ENCODE measurements at places on chromosomes 6 and 20.

- no peak overlapping the region for H3K27ac ChIP-seq
- peaks cover 6% of the 10 kb centered on the region for H3K4me1 ChIP-seq
Measured at GRCh38 chr20:53900380-53900999, 169.9 kb downstream of the BCAS1 start.

GRCh38 chr20:44572551-44573500, 9.6 kb upstream of the PKIG start:
- peaks cover 30% of the 10 kb centered on the region for H3K4me1 ChIP-seq
- H3K27ac ChIP-seq = peak overlapping the region; percentile 47
- no peak overlapping the region for H3K4me3 ChIP-seq
- no peak for DNase-seq

GRCh38 chr6:87827346-87827745, 125.3 kb upstream of the AKIRIN2 start:
- H3K4me3 ChIP-seq = no peak overlapping the region
- no peaks in the 10 kb centered on the region for H3K4me1 ChIP-seq

- H3K4me3 ChIP-seq = no peak overlapping the region
- H3K4me1 ChIP-seq = no peaks in the 10 kb centered on the region
- no peak for DNase-seq
- H3K27me3 ChIP-seq = no peaks in the 10 kb centered on the region
Measured at GRCh38 chr20:48962976-48963771, 41.7 kb downstream of the ARFGEF2 start.

GRCh38 chr20:49856904-49857303, 44.3 kb downstream of the SLC9A8 start:
- no peak for DNase-seq
- H3K27me3 ChIP-seq = no peaks in the 10 kb centered on the region
- peaks cover 19% of the 10 kb centered on the region for H3K4me1 ChIP-seq
- no peak overlapping the region for H3K4me3 ChIP-seq
- no peaks in the 10 kb centered on the region for H3K36me3 ChIP-seq

GRCh38 chr6:3252369-3252768, 6.4 kb upstream of the PSMG4 start:
- no peaks in the 10 kb centered on the region for H3K4me1 ChIP-seq
- H3K4me3 ChIP-seq = no peak overlapping the region
- no peak for DNase-seq
- H3K36me3 ChIP-seq = no peaks in the 10 kb centered on the region

DNA sequence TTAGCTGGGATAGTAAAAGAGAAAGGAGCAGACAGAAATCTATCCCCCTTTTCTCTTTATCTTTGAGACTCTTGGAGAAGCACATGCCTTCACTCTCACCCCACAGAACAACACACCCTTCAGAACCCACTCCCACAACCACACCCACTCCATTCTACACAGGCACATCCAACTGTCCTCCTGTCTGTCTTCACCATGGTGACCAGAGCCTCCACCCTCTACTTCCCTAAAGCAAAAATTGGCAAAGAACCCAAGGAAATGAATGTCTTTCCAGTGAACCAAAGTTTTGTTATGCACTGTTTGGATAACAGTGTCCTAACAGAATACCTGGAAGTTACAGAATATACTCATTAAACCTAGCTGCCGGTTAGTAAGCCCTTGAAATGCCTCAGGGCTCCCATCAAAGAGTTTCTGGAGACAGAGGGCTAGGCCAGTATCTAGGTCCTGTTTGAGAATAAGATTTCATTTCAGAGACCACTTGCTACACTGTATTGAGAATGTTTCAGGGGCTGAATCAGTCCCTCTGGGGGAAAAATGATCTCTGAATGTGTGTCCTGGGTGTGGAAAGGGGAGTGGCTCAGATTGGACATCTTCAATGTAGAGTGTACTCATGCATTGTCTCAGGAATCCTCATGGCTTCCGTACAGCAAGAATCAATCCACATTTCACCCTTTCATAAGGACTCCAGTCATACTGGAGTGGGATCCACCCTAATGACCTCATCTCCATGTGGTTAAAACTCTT, 101.1 kb downstream of the LY86 start:
- no peak overlapping the region for H3K4me3 ChIP-seq

- H3K27ac ChIP-seq = no peak overlapping the region
- H3K4me1 ChIP-seq = no peaks in the 10 kb centered on the region
- no peaks in the 10 kb centered on the region for H3K36me3 ChIP-seq
- no peak overlapping the region for H3K4me3 ChIP-seq
- no peaks in the 10 kb centered on the region for H3K27me3 ChIP-seq
- no peak for DNase-seq
Measured at GRCh38 chr20:12640251-12640650, 368.5 kb upstream of the SPTLC3 start.

Measured in HCT116 (cell line).